NCI-H345 (cell line): ENCODE measurements at places on chromosomes 7 and 10.
A peak's percentile ranks its signal among the peaks of the same experiment; 100 is the strongest.

DNA sequence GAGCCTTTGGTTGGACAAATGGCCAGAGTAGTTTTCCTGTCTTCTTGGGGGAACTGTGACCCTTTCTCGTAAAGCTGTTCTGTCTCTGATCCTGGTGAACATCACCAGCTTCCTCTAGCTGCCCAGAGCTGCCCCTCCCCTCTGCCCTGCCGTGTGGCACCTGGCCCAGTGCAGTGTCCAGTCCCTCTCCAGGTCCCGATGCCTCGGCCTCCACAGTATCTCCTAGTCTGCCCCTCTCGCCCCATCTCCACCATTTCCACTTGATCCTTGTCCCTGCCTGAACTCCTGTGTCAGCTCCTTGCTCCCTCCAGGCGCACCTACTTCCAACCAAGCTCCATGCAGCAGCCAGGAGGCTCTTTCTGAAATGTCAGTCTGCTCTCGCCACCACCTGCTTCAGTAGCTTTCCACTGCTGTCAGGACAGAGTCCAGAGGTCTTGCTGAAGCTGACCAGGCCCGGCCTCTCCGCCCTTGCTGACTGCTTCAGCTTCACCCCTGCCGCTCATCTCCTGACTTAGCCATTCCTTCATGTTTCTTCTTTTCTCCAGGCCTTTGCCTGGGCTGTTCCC is 133.6 kb downstream of the GRK5 start:
- no peak for DNase-seq

DNA sequence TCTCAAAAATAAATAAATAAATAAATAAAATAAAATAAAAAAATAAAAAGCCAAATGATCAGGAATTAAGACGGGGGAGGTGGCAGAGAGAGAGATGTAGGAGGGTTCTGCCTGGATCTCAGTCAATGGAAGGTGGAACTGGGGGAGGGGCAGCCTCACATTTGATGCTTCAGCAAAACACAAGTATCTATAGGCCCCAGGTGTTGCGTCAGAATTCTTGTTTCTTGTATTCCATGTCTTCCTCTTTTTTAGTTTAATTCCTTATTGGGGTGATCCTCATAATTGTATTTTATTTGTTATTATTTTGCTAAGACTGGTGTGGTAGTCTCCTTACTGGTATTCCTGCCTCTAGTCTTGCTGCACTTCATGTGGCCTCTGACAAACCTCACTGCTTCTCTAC is 41.4 kb upstream of the SMARCD3 start:
- DNase-seq = no peak

- DNase-seq = no peak
These were observed 16.8 kb downstream of the NUDT1 start for GRCh38 chr7:2258661-2259365.

DNA sequence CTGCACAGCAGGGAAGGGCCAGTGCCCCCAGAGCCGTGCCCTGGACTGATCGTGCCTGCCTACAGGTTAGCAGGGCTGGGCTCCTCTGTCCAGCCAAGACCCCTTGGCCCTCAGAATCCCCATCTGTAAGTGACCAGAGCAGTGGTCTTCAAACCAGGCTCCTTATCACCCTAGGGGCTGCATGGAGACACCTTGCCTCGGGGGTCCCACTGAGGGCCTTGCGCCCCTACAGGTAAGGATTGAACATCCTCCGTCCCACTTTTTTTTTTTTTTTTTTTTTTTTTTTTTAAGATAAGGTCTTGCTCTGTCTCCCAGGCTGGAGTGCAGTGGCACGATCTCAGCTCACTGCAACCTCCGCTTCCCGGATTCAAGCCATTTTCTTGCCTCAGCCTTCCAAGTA is 32.6 kb upstream of the RADIL start:
- no peak for DNase-seq

- DNase-seq = no peak
These were observed 42.1 kb upstream of the PLPP4 start for GRCh38 chr10:120414946-120415345.

DNA sequence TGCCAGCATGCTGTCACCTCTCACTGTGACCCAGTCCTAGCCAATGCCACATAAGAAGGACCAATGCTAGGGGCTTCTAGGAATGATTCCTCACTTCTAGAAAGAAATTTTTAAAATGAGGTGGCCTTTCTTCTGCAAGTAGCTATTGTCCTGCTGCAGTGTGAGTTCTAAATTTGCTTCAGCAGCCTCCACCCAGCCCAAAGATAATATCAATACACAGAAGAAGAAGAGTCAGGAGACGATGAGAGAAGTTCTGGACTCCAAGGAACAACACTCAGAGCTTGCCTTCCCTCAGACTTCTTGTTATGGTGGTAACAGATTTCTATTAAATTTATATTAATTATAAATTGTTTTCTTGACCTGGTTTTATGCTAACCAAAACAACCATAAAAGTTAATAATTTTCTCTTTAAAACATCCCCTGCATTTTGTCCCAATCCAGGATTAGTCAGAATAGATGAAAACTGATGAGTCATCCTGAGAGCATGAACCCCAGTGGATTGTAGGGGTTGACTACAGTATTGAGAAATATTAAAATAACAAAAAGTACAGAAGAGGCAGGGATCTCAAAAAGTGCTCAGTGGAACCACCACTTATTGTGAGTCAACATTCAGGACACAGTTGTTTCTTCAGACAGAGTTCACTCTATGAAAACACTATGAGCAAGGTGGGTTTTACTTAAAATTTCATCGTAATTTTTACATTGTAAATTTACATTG is 29.6 kb upstream of the AKR1C2 start:
- no peak for DNase-seq

- DNase-seq = no peak
These were observed 40.0 kb upstream of the CTBP2 start for GRCh38 chr10:125200396-125200795.

- DNase-seq = no peak
These were observed 630.6 kb downstream of the GRID1 start for GRCh38 chr10:85735997-85736396.

- no peak for DNase-seq
These were observed 966.8 kb downstream of the LRMDA start for GRCh38 chr10:76398043-76398710.

DNA sequence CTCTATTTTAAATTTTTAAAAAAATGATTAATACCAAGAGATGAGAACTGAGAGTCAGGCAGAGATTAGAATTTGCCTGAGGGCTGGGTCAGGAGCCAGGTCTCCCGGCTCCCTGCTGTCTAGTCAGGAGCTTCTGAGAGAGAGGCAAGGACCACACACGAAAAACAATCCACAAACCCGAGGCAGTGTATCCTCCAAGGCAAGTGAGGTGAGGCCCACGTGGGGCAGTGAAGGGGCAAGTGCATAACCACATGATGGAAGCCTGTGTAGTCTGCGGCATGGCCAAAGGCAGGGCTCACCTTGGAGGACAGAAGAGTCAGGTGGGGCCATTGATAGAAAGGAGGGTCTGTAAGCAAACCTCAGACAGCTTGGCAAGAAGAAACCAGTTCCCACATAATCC is 541.2 kb upstream of the FOXK1 start:
- DNase-seq = no peak

GRCh38 chr7:143286522-143286890 is 1.6 kb upstream of the CASP2 start:
- DNase-seq = no peak

DNA sequence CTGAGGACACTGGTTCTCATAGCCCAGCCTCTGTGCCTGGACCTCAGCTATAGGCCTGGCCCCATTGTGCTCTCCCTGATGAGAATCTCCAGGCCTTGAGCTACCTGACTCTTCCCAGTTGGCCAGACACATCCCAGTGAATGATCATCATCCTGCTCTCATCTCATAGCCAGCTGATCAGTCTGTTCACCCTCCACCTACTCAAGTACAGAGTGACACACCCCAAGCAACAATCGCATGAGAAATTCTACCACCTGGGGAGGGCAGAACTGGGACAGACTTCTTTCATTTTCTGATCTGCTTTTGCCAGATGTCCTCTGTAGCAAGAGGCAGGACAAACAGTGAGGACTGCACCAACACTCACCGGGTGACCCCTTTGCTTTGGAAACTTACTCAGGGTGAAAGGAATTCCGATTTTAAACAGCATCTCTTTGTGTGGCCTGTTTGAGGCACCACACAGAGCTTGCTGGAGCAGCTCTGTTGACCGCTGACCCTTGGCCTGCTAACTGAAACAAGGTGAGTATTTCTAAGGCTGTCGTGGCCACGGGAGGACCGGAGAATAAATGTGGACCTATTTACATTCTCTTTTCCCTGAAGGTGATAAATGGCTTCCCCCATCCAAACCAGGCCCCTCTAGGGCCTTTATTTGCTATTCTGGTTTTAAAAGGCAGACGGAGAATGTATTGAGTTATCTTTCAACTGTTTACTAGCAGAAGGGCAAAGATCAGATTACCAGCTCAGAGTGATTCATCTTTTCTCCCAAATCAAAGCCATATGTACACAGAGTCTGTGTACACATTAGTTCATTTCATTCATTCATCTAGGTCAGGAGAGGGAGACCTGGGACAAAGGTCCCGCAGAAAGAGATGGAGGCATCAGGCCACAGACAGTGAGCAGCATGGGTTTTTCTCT is 181.4 kb upstream of the TNS3 start:
- DNase-seq = peak; percentile 78

GRCh38 chr10:17548162-17548561 is 69.0 kb downstream of the HACD1 start:
- DNase-seq = no peak

GRCh38 chr10:88705958-88706357 is at the start of gene LIPK:
Gene LIPK, plus strand, starts transcription at chr10:88706249. Its CDS starts 18,295 bp downstream, at chr10:88724544.
- DNase-seq = no peak

- DNase-seq = no peak
These were observed 303.9 kb downstream of the FZD1 start for GRCh38 chr7:91568138-91568537.

DNA sequence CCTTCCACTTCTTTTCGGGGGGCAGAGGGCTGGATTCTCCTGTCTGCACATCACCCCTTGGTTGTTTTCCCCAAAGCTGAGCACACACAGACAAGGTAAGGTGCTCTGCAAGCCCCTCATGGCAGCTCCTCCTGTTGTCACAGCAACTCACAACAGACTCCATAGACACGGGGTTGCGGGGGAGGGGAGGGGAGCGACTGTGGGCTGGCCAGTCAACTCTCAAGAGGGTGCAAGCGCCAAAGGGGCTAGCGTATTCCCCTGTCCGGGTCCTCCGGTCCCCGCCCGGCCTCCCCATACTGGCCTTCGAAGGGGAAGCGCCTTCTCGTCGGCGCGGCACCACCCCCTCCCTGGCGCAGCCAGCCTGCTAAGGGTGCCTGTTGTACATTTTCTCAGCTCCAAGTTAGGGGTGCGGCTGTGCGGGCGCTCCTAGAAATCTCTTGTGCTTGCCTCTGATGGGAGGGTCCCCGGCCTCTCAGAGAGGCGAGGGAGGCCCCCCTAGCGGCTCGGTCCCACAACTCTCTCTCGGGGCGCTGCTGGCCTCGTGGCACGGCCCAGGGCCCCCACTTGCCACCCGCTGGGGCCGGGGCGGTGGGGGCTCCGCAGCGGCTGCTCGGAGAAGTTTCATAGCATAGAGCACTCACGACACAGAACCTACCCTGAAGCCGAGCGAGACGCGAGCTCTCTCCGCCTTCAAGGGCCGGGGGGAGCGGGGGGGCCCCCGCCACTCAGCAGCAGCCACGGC is 498 bp downstream of the RHOBTB1 start:
- DNase-seq = peak; percentile 69
